NK-92 treated with Interleukin-12 subunit alpha and Interleukin-12 subunit beta, amount 100 ng/mL, for 24 hours (cell line): ENCODE measurements at places on chromosomes 13 and 19.

GRCh38 chr19:28468701-28469459, 744.1 kb downstream of the UQCRFS1 start:
- no peak for DNase-seq

DNA sequence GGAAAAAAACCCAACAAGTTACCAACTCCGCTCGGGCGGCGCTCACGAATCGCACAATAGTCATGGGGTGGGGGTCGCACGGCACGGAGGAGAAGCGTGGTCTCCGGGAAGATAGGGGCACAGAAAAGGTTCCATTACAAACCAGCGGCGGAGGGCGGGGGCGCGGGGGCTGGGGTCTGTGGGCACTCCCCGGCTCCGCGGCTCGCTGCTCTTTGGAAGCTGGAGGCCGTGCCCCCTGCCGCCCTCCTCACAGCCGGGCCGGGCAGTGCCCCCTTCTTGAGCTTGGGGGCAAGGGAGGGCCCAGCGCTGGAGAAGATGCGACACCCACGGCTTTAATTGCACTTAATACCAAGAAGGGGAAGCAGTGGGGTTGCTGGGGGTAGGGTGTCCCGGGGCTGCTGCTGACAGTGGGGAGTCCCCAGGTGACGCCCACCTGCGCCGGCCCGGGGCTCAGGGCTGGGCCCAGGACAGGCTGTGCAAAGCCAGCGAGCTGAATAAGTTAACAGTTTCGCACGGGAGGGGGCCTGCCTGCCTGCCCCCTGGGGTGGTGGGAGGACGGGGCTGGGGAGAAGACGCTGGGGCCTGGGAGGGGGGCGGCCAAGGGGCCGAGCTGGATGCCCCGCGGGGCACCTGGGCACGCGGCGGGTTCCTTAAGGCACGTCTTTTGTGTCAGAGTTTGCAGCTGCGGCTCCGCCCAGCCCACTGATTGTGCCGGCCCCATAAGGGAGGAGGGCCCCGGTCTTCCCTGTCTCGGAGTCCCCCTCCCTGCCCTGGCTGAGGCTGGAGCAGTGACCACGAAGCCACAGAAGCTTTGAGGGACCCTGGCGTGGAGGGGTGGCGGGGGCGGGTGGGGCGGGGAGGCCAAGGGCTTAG, 9.8 kb downstream of the DCAF15 start:
- DNase-seq, result no peak

DNA sequence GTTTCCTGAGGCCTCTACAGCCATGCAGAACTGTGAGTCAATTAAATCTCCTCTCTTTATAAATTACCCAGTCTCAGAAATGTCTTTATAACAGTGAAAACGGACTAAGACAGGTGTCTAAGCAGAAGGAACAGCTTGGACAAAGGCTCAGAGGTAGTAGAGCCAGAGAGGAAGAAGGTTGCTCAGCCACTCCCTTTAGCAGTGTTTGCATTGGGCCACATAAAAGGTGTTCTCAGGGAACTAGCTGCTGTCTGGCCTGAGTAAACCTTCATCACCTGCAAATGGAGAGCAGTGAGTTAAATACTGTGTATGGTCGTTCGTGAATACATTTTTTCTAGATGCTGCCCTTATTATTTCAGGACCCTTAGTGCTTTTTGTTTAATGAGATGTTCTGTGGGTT, 383.4 kb downstream of the EFNB2 start:
- no peak for DNase-seq

DNA sequence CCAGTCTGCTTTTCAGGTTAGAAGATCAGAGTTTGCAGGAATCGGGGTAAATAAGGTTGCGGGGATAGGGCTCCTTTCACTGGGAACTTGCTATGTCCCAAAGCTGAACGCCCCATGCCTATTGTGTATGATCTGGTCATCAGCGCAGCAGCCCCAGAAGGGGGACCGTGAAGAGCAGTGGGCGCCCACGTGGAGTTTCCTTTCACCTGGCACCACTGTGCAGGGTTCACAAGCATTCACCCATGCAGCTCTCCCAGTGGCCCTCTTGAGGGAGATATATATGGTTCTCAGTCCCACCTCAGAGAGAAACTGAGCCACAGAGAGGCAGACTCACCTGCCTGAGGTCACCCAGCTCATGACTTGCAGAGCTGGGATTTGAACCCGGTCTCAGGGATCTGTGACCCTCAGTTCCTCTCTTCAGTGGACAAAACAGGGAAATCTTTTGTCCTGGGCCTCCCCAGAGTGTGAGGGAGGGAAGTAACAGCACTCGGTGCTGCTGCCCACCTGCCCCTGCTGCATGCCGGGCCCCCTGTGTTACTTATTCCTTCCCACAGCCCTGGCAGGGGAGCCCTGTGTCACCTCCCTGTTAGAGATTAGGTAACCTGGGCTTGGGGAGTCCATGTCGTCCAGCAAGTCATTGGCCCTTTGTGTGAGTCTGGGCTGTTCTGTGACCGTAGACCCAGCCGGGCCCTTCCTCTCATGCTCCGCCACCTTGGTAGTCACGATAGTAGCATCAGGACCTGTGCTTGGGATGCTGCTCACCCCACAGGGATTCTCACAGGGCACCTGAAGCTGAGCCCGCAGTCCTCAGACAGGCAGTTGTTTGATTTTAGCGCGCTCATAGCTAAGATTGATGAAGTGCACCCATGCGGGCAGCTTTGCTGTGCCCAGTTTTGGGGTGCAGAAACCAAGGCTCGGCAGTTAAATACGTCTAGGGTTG, 27.9 kb downstream of the PPP5C start:
- no peak for DNase-seq

DNA sequence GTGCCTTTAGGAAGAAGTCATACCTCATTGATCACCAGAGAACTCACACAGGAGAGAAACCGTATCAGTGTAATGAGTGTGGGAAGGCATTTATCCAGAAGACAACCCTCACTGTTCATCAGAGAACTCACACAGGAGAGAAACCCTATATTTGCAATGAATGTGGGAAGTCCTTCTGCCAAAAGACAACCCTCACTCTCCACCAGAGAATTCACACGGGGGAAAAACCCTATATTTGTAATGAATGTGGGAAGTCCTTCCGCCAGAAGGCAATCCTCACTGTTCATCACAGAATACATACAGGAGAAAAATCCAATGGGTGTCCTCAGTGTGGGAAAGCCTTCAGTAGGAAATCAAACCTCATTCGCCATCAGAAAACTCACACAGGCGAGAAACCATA, 21.9 kb downstream of the ZNF382 start:
- no peak for DNase-seq

GRCh38 chr13:95204231-95204765, 97.0 kb downstream of the ABCC4 start:
- DNase-seq, result no peak

GRCh38 chr19:52248241-52248640, 21.1 kb upstream of the ZNF766 start:
- no peak for DNase-seq

DNA sequence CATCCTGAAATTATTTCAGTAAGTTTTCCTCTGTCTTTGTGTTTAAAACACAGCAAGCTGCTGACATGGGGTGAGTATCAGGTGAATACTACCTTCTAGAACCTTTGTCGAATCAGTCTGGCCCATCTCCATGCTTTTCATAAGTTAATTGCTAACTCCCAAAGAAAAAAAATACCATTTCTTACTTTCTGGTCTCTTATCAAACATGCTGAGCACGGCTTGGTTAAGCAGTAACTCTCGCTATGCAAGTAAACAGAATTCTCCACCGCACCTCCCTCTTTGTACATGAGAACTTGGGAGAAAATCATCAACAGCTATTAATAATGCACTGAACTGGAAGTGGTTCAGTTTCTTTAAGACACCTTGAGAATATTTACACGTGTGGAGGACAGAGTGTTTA, 88.6 kb downstream of the FGF9 start:
- no peak for DNase-seq

DNA sequence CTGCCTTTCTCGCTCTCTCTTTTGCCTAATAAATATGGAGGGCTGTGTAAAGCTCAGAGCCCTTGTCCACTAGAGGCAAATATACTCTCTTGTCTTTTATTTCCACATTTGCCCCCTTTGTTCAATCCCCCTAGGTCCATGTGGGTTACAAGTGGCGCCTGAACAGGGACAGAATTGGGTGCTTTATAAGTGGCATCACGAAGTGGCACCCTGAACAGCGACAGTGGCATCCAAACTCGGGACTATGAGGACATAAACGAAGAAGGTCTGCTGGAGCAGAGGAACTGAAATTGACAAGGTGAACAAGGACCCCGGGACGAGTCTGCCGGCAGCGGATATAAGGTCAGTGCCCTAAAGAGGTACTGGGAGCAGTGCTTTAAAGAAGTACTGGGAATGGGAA, 4.3 kb upstream of the ZNF610 start:
- DNase-seq, result no peak

GRCh38 chr13:30615866-30616541, 1.7 kb upstream of the USPL1 start:
- DNase-seq, result no peak

GRCh38 chr13:51032831-51033230, 78.2 kb downstream of the C13orf42 start:
- no peak for DNase-seq

- DNase-seq, result no peak
These were observed 21.3 kb upstream of the ZNF599 start for GRCh38 chr19:34794066-34794960.

DNA sequence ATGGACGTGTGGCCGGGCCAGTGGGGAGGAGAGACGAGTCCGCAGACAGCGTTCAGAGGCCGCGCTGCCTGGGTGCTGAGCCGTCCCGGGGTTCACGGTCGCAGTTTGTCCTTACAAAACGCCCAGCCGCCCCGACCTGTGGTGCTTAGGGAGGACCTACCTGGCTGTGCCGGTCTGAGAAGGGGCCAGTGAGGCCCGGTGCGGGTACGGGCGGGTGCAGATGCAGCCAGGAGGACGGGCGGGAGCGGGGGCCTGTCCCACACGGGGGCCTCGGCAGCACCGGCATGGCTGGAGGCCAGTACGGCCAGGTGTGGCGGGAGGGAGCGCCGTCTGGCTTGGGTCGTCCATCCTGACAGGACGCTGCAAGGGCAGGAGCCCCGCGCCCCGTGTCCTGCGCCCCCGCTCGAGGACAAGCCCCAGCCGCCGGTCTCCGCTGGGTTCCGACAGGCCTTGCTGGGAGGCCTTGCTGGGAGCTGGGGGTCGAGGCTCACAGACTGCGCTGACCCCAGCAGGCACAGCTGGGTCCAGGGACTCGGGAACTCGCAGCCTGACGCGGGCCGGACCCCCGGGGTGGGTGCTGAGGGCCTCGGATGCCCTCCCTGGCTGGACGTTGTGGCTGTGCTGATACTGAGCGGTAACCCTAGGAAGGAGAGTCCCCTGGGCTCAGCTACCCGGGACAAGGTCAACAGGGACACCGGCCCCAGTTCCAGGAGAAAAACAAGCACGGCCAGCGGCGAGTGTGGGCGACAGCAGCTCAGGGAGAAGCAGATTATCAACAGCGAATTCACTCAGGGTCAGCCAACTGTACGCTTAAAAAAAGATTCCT, 5.3 kb upstream of the PROZ start:
- no peak for DNase-seq

GRCh38 chr19:7680606-7681339, at the start of gene TRAPPC5:
Gene TRAPPC5 (plus strand): TSS chr19:7680833. CDS start chr19:7682254, 1,421 bp downstream.
- DNase-seq, result peak; percentile 73

DNA sequence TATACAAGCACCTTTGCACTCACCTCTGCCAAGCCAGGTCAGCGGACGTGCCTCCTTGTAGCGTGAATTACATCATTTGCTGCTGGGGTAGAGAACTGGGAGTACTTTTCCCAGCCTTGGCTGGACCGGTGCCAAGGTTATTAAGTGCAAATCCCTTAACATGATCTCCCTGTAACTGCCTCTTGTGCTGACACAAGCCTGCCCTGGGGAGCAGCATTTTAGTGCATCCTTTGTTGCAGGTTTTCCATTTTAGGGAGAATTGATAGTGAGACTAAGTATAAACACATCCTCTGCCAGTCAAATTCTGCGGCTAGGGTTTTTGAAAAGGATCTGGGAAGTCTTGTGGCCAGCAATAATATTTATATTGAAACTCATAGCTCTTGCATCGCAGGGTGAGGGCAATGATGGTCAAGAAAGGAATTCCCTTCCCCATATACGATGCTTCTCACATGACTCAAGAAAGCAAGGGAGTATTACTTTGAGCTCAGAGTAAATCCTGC, 32.7 kb upstream of the DCLK1 start:
- DNase-seq, result no peak

DNA sequence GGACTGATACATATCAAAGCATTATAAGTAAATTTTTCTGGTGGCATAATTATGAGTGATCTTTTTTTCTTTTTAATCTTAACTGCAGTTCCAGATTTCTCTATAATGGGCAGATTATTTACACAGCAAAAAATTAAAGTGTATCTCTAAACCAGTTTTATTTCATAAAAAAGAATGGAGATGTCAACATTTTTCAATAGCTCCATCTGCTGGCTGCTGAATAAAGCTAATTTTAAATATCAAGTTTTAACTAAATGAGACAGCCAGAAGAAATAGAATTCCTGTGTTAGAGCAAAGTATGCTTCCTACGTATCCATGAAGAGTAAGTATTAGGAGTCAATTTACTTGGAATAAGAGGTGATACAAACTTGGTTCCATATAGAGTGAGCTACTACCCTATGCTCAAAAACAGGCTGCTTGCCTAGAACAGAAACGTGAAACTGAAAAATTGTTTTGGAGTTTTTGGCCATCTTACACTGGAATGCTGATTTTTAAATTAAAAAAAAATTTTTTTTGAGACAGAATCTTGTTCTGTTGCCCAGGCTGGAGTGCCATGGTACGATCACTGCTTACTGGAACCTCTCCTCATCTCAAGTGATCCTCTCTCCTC, 5.0 kb upstream of the PDS5B start:
- DNase-seq, result no peak

- no peak for DNase-seq
These were observed at the start of gene IGSF23 for GRCh38 chr19:44613295-44614178. Gene IGSF23 (plus strand): TSS chr19:44613563. CDS start chr19:44613646, 83 bp downstream.

DNA sequence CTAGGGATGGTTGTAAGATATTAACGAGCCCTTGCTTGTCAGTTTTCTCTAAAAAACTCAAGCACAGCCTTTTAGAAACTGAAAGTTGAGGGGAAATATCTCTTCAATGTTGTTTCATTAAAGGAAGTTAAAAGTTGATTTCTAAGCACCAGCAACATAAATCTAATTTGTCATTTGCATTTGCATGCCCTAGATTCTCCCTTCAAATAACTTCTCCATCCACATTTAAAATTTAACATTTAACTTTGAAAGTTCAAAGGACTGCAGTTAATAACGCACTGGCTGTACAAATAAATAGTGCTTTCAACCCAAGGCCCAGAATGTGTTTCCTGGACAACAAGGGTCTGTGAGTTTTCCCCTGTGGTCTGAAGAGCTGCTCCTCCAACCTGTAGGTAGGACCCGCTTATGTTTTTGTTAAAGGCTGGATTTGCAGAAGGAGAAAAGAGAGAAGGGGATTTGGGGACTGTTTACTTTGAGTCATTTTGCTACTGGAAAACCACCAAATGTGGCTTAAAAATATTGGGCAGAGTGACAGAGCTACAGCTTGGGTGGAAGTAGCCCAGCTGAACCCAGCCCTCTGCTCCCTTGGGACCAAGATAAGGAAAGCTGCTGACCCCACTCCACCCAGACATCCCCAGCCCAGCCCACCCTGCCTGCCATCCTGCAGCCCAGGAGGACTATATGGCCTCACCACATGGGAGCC, 39.8 kb downstream of the TNFRSF19 start:
- no peak for DNase-seq
